ENCODE measurements at places on chromosomes 12 and 14.

DNA sequence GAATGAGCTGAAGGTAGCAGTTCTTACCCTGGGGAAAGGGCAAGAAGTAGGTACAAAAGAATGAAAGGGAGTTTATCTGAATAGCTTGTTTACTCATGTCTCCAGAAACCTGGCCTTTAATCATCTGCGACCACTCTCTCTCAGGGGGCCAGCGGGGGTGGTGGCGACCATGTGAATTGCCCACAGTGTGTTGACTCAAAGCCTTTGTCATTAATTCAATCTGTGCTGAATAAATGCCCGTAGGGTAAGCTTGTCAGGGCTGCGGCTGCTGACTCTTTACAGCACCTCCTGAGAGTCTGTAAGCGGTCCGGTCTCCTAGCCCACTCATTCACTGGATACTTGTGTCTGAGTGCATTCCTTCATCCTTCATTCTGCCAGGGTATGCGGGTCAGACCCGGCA is 874.4 kb downstream of the SLC6A15 start:
- DNase-seq = no peak

GRCh38 chr14:99888149-99888548 is 94.9 kb downstream of the EML1 start:
- no peak for DNase-seq

GRCh38 chr12:127051139-127051538 is 1215.8 kb upstream of the TMEM132C start:
- DNase-seq = no peak

DNA sequence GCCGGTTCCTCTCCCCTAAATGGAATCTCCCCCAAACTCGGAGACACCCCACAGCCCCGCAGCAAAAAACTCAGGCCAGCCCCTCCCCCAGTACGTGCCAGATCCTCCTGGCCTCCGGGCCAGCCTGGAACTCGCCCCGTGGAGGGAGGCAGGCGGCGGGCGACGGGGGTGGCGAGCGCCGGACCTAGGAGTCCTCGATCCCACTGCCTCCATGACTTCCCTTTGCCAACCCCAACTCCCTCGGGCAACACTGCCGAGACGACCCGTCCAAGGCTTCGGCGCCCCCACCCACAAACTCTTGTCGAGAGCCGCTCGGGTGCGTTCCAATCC is 400 bp downstream of the ADCY6 start:
- no peak for DNase-seq

GRCh38 chr14:79734151-79734550 is 477.2 kb downstream of the DIO2 start:
- no peak for DNase-seq

- DNase-seq = no peak
Measured at GRCh38 chr12:47591795-47592194, 114.0 kb downstream of the RPAP3 start.

- DNase-seq = no peak
Measured at GRCh38 chr14:75375983-75376382, 51.8 kb upstream of the JDP2 start.

- DNase-seq = no peak
Measured at GRCh38 chr14:104687601-104688504, 1.6 kb upstream of the INF2 start.
